ENCODE measurements at places on chromosomes 3 and 15.

DNA sequence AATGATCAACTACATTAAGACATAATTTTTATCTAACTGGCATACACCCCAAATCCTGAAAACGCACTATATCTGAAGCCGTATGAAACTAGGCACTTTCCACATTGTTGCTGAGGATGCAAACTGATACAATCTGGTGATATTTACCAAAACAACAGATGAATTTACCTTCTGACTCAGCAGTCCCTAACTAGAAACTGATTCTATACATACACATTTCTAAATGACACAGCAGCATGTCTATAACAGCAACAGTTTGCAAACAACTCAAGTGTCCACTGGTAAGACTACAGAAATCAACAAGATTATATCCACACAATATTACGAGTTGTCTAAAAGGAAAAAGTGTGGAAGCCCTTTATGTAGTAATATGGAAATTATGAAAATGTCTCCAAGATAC lies 22.9 kb downstream of the SECISBP2L start:
- no peak for DNase-seq

GRCh38 chr3:124282751-124283651 lies 291.1 kb upstream of the ROPN1 start:
- no peak for DNase-seq

- no peak for DNase-seq
These were observed 109.8 kb upstream of the SLC6A11 start for GRCh38 chr3:10706156-10706739.

- DNase-seq = no peak
These were observed 14.6 kb downstream of the ADAM10 start for GRCh38 chr15:58734859-58735258.

- no peak for DNase-seq
These were observed 151.3 kb downstream of the LRTM1 start for GRCh38 chr3:54776601-54777000.

DNA sequence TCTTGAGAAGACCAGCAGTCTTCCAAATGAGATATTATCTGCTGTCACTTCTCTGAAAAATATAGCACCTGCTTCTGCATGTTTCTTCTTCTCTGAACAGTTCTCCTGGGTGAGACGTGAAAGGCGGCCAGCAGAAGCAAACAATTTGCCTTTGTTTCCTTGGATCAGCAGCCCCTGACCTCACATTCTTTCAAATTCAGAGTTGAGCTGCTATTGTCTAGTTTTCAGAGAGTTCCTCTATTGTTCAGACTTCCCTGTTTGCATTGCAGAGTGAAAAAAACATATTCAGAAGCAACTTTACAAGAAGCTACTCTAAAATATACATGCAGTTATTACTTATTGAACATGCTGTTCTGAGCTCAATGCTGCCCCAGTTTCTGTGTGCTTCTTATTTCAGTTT lies 653.6 kb downstream of the NAALADL2 start:
- no peak for DNase-seq

Data from stimulated activated CD4-positive, alpha-beta T cell treated with anti-CD3 and anti-CD28 coated beads, Interleukin-12 subunit alpha, Interleukin-12 subunit beta, amount 100 ng/mL, for 4 hours (primary cell).